Upper lobe of left lung (tissue), 6 donors: ENCODE measurements at places on chromosomes 1 and 21.

GRCh38 chr1:237043846-237044636 lies 2.1 kb downstream of the RYR2 start:
- H3K27me3 ChIP-seq, result peaks cover 28% of the 10 kb centered on the region
- no peaks in the 10 kb centered on the region for H3K36me3 ChIP-seq
- peak overlapping the region; percentile 51 for H3K4me3 ChIP-seq
- no peaks in the 10 kb centered on the region for H3K4me1 ChIP-seq
- H3K27ac ChIP-seq, result no peak overlapping the region

- no peaks in the 10 kb centered on the region for H3K27me3 ChIP-seq
- no peak overlapping the region for H3K27ac ChIP-seq
Measured at GRCh38 chr1:104868794-104869193, 1119.1 kb downstream of the AMY1C start.

GRCh38 chr1:9245230-9245619 lies 10.7 kb downstream of the H6PD start:
- H3K27ac ChIP-seq, result peak overlapping the region; percentile 78
- DNase-seq, result no peak
- H3K4me3 ChIP-seq, result no peak overlapping the region

- DNase-seq, result peak; percentile 17
- no peak overlapping the region for H3K4me3 ChIP-seq
- peak overlapping the region; percentile 7 for H3K27ac ChIP-seq
- H3K4me1 ChIP-seq, result peaks cover 10% of the 10 kb centered on the region
- no peaks in the 10 kb centered on the region for H3K27me3 ChIP-seq
- peaks cover 23% of the 10 kb centered on the region for H3K36me3 ChIP-seq
Measured at GRCh38 chr1:226632169-226632879, 83.8 kb downstream of the STUM start.

DNA sequence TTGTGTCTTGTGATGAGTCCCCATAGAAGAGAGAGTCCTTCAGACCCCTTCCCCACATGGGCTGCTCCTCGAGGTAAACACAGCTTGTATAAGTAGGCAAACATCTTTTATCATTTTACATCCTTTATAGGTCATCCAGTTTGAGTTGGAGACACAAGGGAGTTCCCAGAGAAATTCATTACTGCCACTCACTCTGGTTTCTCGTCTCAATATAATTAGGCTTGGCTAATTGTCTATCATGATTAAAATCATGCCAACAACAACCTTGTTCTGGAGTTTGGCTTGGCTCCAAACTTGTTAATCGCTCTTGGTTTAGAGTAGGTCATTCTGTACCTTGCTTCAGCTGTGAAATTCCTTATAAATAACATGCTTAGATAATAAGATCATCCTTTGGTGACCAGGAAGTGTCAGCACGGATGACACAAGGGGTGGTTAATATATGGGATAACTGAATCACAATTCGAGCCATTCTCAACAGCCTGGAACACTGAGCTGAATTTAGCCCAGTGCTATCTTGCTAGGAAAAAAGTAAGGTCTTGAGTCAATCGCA lies 70.7 kb upstream of the DAB1 start:
- no peak for DNase-seq
- H3K27ac ChIP-seq, result no peak overlapping the region
- no peaks in the 10 kb centered on the region for H3K36me3 ChIP-seq
- H3K27me3 ChIP-seq, result no peaks in the 10 kb centered on the region

- no peak overlapping the region for H3K4me3 ChIP-seq
Measured at GRCh38 chr1:226405411-226405988, 2.4 kb downstream of the PARP1 start.

- H3K4me3 ChIP-seq, result no peak overlapping the region
- no peak for DNase-seq
- no peaks in the 10 kb centered on the region for H3K27me3 ChIP-seq
- no peak overlapping the region for H3K27ac ChIP-seq
- H3K4me1 ChIP-seq, result peaks cover 22% of the 10 kb centered on the region
- H3K36me3 ChIP-seq, result no peaks in the 10 kb centered on the region
Measured at GRCh38 chr1:67754526-67754920, 69.5 kb downstream of the GADD45A start.
